ENCODE measurements at places on chromosomes 3 and 15.

- DNase-seq, result peak; percentile 5
These were observed 226.9 kb upstream of the CHRNA7 start for GRCh38 chr15:31803388-31803884.

- DNase-seq, result no peak
These were observed 604 bp downstream of the ISL2 start for GRCh38 chr15:76337059-76337695.

DNA sequence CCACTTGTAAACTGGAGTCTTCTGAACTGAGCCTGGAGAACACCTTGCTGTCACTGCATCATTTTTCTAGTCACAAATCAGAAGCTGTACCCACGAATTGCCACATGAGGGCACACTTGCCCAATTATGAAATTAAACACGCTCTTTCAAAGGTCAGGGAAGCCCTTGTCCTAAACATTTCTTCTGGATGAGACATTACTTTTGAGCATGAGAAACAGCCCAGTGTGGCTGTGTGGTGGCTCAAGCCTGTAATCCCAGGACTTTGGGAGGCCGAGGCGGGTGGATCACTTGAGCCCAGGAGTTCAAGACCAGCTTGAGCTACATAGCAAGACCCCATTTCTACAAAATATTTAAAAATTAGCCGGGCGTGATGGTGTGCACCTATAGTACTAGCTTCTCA, 27.5 kb upstream of the CFAP161 start:
- peak; percentile 79 for DNase-seq

DNA sequence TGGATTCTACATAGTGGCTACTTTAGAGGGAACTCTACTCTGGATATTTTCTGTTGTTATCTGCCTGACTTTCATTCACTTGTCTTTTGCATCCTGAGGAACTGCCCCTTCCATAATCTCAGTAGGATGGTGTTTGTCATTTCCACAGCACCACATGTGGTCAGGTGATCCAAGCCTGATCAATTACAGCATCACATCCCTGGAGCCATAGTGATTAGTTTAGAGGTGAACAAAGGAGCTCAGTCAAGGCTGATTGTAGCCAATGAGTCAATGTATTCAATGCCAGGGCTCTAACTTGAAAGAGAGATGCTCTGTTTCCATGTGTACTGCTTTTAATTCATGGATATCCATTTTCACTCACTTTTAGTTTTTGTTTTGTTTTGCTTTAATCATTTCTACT, 478.7 kb upstream of the ADAMTS9 start:
- DNase-seq, result no peak

DNA sequence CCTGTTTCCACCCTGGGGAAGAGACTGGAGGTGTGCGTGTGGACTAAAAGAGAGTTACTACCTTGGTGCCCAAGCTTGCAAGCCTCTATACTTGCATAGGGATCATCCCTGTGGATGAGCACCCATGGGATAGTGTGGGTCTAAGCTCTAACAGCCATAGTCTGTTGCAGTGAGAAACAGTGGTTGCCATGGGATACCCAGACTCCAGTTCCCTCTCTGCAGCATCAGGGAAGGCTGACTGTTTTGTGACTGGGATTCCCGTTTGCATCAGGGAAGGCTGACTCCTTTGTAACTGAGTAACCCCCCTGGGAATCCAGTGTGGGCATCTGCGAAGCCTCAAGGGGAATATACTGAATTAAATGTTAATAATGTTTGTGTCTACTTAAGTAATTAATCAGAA, 196.1 kb downstream of the ZNF621 start:
- no peak for DNase-seq

DNA sequence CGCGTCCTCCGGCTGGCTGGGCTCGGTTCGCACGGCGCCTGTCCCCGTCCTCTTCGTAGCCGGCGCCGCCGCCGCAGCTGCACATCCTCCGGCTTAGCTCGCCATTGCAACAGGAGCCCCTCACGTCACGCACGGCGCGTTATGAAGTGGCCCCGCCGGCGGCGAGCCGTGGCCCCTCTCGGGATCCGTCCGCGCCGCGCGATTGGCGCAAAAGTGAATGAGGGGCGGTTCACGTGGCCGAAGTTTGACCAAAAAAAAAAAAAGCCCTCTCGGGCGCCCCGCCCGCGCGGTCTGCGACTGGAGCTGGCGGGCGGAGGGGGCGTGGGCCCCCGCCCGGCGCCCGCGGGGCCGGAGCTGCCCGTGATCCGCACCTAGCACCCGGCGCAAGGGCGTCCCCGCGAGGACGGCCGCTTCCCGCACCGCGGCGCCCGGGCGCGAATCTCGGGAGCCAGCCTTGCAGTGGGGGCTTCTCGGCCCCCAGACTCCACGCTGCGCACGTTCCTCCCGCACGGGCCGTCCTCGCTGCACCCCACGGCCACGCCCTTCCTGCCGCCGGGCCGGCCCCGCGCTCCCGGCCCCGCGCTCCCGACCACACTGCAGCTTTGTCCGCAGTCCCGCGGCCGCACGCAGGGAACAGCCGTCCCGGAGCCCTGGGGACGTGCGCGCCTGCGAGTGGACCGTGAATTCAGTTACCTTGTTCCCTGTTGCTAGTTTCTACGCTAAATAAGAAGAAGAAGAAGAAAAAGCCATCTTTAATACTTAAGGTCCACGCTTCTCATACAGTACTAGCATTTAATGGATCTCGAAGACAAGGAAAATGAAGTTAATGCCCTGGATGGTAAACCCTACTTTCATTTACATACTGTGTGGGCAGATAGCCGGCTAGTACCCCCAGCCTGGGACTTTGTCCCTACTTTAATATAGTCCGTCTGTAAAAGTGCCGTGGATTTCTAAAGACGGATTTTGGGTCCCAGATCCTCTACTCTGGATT, at the start of gene CHSY1:
CHSY1 (minus strand) TSS at position 219 of the 991 bp plus-strand sequence. CDS start 592 bp downstream, outside the sequence.
- DNase-seq, result peak; percentile 75

DNA sequence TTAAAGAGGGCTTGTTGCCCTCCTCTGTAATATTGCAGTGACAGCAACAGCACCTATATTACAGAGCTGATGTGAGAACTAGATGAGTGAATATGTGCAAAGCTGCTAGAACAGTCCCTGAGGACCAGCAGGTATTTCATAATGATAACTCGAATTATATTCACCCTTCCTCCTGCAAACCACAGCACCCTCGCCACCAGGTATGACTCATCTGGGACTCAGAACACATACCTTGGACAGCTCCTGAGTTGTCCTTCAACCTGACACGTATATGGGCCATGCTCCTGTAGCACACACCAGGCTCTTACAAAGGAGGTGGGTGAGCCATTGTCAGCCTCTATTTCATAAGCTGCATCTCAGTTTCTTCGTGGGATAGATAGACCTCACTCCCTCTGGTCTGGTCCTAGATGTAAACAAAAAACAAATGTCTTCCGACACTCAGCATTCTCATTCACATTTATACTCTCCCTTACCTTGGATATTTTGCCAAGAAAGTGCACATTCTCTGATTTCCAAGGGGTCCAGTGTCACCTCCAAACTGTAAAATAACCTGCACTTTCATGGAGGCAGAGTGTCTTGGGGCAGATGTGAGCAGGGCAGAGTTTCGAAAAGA, 124.5 kb downstream of the TLE3 start:
- DNase-seq, result peak; percentile 3

GRCh38 chr3:64620020-64620419, 67.8 kb downstream of the ADAMTS9 start:
- DNase-seq, result no peak

Measured in HS-5 (cell line).